Stimulated activated CD4-positive, alpha-beta T cell treated with anti-CD3 and anti-CD28 coated beads, Interleukin-4, amount 100 ng/mL, for 4 hours (primary cell): ENCODE measurements at places on chromosomes 2 and 18.

GRCh38 chr18:1047406-1047805 is 142.7 kb downstream of the ADCYAP1 start:
- no peak for DNase-seq

- DNase-seq, result no peak
Measured at GRCh38 chr2:217936952-217937351, 65.8 kb downstream of the TNS1 start.

DNA sequence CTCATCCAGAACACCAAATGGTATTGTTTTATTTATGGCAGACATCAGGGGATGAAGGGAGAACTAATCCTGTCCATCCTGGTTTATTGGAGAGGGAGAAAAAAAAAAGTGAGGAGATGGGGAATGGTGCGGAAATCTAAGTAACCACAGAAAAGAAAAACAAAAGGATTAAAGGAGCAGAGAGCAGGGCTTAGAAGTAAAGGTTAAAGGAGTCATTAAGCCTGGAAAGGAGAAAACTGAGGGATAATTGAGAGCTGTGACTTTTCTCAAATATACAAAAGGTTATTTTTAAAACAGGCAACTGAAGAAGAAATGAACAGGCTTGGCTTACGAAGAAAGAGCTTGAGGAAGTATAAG is 127.2 kb upstream of the PPP1CB start:
- no peak for DNase-seq

DNA sequence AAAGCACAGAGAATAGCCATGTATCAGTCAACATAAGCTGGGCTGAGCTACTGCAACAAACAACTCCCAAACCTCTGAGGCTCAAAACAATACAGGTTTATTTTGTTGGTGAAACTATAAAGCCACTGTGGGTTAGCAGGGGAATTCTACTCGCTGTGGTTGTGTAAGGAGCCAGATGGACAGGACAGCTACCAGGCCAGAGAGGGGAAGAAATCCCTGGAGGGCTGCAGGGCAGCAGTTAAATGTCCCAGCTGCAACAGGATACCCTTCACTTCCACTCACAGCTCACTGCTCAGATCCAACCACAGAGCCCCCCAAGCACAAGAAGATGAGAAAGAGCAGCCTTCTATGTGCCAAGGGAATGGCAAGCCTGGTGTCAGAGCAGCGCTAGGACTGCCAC is 245.9 kb upstream of the RAB6C start:
- no peak for DNase-seq

- no peak for DNase-seq
Measured at GRCh38 chr2:68362749-68363148, 2.3 kb upstream of the PLEK start.
